Gastroesophageal sphincter (tissue), 4 donors: ENCODE measurements at places on chromosomes 12 and 14. TPM values are rescaled to one million over a fixed set of nuclear protein-coding genes. Genes with fewer than 3 reads are reported as not detected.

GRCh38 chr12:106950591-106950990 lies 5.1 kb upstream of the TMEM263 start:
- ATAC-seq, result no peak

CIROP gene
- total RNA-seq, result 0.13 TPM

GNB3 gene
- 0.45 TPM for total RNA-seq

SAMD4A gene
- total RNA-seq, result 76.9 TPM

STAB2 gene
- total RNA-seq, result 0.81 TPM

- ATAC-seq, result no peak
These were observed 93.1 kb downstream of the SRGAP1 start for GRCh38 chr12:63937378-63938316.

GRIP1 gene
- 13.5 TPM for total RNA-seq

GRCh38 chr14:35247777-35248475 lies 44.3 kb upstream of the PSMA6 start:
- no peak for ATAC-seq

DNA sequence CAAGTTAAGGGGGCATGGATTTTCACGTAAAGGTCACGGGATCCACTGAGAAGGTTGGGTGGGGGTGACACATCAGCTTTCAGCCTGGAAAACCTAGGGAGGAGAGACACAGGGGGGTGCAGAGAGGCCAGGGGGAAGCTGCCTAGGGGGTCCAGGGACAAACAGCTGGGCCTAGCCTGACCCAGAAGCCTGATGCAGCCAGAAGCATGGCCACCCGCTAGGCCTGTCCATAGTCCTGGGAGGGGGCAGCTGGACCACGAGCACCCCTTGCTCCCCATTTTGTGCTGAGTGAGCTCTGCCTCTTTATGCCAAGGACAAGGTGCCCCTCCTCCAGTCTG lies 322.7 kb upstream of the RTL1 start:
- ATAC-seq, result no peak

ELK3 gene
- 25.3 TPM for total RNA-seq

- no peak for ATAC-seq
These were observed 55.4 kb downstream of the SCAF11 start for GRCh38 chr12:45934956-45935355.

RDH12 gene
- not detected for total RNA-seq

GRCh38 chr12:130104571-130105106 lies 57.6 kb upstream of the FZD10 start:
- ATAC-seq, result no peak

TCL1B gene
- total RNA-seq, result not detected
